ENCODE measurements at places on chromosomes 16 and 17.

DNA sequence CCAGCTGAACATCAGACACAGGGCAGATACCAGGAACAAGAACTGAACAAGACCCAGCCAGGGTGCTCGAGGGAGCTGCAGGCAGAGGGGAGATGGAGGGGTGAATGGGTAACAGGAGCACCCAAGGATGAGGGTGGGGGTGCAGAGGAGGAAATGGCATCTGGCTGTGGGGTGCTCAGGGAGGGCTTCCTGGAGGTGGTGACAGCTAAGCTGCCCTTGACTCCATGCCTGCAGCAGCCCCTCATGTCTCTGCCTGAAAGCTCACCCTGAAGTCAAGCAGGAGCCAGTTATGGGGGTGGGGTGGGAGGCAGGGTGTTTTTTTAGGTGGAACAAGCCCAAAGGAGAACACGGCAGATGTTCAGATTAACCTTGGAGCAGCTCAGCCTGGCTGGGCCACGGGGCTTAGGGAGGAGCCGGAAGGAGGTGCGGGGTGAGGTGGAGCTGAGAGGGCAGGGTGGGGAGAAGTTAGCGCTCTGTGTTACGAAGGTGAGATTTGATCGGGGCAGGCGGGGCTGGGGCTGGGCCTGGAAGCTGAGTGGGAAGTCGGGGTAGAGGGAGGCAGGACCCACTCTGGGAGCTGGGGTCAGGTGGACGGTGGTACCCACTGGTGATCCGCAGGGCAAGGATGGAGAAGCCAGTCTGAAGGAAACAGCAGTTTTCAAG is 143.0 kb downstream of the ENGASE start:
- no peak for DNase-seq

DNA sequence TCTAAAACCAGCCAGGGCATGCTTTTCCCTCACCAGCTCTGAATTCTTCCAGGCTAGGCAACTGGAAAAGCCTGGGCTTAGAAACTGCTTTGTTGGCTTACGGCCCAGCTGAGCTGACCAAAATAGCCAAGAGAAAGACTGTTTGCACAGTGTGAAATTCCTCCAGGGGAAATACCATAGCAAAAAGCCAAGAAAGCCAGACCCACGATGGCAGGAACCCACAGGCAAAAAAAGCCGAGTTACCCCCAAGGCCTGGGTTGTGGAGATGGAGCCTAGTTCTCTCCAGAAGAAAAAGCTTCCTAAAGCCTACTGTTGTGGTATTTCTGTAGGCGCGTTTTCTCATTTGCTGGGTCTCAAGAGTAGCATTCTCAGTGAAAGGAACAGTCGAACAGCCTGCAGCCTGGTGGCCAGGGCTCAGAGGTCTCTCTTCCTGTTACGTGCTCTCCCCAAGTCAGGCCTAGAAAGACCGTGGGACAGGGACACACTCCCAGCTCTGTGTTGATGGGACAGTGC is 9.2 kb downstream of the SP2 start:
- DNase-seq: peak; percentile 87

DNA sequence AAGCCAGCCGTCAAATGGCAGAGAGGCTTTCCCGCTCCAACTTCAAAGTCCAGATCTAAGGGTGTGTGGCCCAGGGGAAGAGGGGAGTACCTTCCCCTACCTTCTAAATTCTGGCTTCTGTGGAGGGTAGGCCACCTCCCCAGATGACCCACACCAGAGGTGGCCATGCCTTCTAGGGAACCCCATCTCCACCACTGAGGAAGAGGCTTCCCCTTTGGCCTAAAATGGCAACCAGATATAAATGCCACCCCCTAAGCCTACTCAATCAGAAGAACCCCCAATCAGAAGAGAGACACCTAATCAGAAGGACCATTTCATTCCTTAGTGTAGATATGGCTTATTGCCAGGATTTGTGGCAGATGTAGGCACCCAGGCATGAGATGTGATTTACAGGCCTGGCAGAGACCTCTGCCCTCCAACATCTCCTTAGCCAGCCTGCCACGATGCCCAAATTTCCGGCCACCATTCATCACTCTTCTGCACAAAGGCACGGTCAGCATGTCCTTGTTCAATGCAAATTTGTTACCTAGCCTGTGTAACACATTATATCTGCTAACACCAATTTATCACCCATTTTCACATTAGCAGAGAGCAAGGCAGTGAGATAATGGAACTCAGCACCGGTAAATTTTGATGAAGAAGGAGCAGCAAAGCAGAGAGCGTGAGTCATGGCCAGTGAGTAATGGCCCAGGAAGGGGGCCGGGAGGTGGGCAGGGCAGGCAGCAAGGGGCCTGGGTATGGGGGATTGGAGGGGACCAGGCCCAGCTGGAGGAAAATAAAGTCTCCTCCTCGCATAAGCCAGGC is 1.2 kb upstream of the MGAT5B start:
- no peak for DNase-seq

DNA sequence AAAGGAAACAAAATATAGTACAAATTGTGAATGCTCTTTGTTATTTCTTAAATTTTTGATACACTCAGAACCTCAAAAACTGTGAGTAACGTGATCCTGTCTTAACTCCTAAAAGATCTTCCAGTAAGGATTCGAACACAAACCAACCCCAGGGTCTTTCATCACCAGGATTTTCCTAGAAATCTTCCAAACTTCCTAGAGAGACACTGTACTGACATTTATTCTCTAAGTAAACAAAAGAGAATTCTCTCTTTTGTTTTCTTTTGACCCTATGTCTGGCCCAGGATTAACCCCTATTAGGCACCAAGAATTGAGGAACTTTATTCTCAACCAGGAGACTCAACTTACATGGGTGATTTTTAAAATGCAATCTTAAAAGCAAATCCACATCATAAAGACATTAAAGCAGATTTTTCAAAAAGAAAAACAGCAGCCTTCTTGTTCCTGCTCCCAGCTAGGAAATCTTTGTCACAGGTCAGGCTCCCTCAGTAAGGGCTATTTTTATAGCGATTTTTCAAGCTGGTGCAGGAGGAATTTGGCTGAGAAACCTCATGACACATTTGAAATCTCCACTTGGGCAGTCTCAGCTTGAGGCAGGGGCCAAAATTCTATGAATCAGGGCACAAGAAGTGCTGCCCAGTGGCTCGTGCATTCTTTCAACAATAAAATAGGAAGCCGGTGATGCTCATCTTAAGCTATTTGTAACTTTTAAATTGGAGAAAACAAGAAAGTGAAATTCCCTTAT is 6.2 kb upstream of the SMG1 start:
- DNase-seq: peak; percentile 78

GRCh38 chr17:4174556-4174955 is 31.6 kb downstream of the CYB5D2 start:
- no peak for DNase-seq

GRCh38 chr17:29591737-29592608 is 959 bp upstream of the ANKRD13B start:
- DNase-seq: peak; percentile 91

- DNase-seq: no peak
These were observed 56.9 kb downstream of the CYB5D2 start for GRCh38 chr17:4199818-4200402.

DNA sequence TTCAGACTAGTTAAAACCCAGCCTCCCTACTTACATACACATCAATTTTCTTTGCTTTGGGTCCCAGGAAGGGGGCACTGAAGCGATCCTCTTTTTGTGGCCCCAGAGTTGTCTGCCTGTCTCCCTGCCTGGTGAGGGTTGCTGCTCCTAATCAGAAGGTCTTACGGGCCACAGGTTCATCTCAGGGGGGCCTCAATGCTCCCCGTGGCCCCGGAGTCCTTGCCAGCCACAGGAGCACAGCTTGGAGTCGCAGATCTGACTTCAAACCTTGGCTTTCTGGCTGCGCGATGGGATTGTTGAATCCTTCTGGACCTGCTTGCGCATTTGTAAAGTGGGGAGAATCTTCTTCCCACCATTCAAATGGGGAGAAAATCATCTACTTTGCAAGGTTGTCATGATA is 44.8 kb upstream of the MYH10 start:
- no peak for DNase-seq

GRCh38 chr16:73062001-73062616 is 14.2 kb upstream of the ZFHX3 start:
- no peak for DNase-seq

DNA sequence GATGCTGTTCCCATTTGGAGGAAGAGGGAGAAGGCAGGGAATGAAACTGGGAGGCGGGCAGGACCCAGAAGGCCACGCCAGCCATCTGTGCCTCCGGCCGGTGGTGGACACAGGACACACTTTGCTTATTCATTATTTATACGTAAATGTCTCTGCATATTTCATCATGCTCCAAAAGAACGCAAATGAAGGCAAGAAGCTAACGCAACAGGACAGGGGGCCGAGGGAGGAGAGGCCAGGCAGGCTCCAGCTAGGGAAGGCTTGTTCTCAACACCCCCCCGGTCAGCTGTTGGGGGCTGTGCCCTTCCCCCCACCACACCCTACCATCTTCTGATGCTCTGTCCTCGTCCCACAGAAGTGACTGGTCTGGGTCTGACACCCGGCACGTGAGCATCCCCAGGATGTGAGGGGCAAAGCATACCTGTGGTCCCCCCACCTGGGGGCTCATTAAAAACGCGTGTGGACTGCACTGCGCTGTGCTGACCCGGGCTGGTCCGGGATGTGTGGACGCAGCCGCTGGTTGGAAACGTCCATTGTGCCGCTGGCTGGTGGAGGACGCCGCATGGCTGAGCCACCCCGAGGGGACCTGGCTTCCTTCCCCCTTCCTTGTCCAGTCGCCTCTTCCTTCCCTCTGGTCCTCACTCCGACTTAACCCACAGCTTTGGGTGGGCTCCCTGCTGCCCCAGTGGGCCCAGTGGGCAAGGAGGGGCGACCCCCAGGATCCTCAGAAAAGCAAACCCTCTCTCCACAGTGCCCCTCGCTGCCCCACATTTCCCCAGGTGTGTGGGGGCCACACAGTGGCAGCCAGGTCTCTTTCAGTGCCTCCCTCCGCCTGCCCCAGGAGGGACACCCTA is 46.4 kb upstream of the ENPP7 start:
- DNase-seq: no peak

GRCh38 chr17:79992649-79993389 is 42.9 kb downstream of the TBC1D16 start:
- peak; percentile 64 for DNase-seq

DNA sequence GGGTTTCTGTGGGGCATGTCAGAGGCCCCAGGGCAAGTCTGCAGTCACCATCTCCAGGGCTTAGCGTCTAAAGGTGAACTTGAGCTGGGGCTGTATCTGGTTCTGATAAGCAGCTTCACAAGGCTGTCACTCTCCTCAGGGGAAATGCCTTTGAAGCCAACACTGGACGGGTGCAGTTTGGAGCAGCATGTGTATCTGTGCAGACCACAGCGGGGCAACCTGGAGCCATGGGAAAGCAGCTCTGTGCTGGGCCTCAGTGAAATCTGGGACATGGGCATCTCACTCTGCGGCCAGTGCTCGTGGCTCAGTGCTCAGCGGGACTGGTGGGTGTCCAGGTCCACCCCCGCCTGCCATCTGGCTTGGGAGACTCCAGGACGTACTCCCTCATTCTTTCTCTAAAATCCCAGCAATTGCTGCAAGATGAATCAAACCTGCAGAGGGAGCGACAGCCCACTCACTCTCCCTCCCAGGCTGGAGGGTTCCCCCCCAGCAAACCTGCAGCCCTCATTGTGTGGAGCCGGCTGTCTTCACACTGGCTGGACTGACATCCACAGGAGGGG is 63.5 kb downstream of the PRMT7 start:
- no peak for DNase-seq

Data from coronary artery (tissue), 2 donors.